ENCODE measurements at places on chromosomes 12 and 14.

- DNase-seq: no peak
Observed at GRCh38 chr12:110640275-110641025, 26.5 kb downstream of the TCTN1 start.

GRCh38 chr12:58761308-58761707 is 159.0 kb downstream of the LRIG3 start:
- no peak for DNase-seq

DNA sequence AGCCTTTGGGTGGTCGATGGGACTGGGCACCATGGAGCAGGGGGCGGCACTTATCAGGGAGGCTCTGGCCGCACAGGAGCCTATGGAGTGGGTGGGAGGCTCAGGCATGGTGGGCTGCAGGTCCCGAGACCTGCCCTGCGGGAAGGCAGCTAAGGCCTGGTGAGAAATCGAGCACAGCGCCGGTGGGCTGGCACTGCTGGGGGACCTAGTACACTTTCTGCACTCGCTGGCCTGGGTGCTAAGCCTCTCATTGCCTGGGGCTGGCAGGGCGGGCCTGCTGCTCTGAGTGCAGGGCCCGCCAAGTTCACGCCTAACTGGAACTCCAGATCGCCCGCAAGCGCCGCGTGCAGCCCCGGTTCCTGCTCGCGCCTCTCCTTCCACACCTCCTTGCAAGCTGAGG is 33.1 kb upstream of the SLCO1B3 start:
- no peak for DNase-seq

- no peak for DNase-seq
Observed at GRCh38 chr12:103647267-103647666, 60.2 kb downstream of the STAB2 start.

DNA sequence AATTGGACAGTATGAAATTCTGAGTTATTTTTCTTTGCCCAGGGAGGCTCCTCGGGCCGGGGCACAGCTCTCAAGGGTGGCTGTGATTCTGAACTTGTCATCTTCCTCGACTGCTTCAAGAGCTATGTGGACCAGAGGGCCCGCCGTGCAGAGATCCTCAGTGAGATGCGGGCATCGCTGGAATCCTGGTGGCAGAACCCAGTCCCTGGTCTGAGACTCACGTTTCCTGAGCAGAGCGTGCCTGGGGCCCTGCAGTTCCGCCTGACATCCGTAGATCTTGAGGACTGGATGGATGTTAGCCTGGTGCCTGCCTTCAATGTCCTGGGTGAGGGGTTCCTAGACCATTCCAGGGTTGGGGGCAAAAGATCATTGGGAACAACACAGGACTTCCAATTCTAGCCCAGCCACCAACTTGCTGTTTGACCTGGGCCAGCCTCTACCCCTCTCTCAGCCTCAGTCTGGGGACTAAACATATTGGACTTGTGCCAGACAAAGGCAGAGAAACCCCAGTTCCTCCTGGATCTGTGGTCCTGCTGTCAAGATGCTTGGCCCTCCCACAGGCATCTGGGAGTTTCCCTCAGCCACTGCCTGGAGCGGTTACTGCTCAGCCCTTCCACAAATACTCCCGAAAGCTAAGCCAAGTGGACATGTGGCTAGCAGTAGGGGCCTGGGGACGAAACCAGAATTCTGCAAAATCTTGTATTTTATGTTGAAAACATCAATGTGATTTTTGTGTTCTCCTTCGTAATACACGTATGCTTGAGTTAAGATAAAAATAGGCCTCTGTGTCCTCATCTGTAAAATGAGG is 3.5 kb downstream of the OAS3 start:
- DNase-seq: no peak

Measured in CD4-positive, alpha-beta T cell treated with Interleukin-17A for 4 hours (primary cell).